ENCODE measurements at places on chromosomes 2 and 18.

DNA sequence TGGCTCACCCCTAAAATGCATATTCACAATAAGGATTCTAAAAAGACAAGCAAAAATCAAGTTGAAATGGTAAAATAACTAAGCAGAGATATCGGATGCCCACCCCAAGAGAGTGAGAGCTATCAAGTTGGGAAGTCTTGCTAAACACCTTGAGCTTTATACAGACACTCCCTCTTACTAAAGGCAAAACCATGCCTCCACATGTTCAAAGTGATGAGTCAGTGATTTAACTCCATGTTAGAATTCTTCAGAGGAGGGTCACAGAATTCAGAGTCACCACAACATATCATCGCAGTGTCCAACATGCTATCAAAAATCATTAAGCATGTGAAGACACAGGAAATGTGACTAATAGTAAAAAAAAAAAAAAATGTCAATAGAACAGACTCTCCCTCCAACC, 20.6 kb upstream of the ST8SIA3 start:
- no peak for DNase-seq

DNA sequence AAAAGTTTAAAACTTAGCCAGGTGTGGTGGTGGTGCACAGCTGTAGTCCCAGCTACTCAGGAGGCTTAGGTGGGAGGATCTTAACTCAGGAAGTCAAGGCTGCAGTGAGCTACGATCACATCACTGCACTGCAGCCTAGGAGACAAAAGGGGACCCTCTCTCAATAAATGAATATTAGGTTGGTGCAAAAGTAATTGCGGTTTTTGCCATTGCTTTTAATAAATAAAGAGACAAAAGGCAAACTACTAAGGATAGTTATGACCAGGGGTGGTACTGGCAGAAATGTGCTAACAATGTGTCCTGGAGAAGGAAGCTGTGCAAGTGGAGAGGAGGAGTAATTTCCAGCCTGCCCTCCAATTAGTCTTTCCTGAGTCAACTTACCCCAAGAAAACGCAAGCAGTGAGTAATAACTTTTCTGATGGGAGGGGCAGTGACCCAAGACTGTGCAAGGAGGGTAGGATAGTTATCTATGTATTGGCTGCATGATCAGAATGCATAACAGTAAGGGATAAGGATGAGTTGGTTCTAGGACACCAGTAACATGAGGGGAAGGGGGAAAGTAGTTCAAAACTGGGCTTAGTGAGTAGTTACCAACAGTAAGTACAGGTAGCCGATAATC, 1.5 kb downstream of the EXOC6B start:
- DNase-seq, result no peak

DNA sequence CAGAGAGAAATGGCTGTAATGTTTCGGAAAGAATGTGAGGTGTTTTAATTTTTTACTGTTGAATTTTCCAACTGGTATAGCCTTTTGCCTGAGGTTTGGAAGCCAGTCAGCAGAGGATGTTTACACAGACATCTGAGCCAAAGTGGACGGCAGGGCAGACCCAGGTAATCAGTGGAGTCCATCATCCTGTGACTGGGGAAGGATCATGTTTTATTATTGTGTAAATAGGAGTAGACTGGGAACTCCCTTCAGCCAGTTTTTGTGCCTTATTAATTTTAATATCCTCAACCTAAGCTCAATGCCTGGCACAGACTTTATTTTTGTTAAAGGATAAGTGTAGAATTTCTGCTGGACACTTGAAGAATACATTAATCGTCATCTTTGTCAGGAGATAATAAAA, 142.0 kb upstream of the GAREM1 start:
- no peak for DNase-seq

GRCh38 chr2:43288417-43289305, 62.3 kb upstream of the ZFP36L2 start:
- no peak for DNase-seq

- DNase-seq, result no peak
Observed at GRCh38 chr2:206392118-206392517, 51.2 kb upstream of the ADAM23 start.

GRCh38 chr2:39593439-39594393, 72.0 kb upstream of the TMEM178A start:
- DNase-seq, result no peak

DNA sequence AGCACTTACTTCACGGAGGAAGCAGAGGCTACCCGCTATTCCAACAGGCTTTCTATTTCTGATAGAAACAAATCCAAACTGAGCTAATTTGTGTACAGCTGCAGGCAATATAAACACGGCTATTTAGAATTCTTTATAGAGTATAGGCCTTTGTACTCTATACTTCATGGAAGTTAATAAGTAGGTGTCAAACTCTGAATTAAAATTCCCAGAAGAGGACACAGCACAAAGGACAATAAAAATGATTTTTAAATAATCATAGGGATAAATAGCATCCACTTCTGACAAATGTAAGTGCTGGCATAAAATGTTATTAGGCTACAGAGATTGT, 261.5 kb downstream of the AFF3 start:
- no peak for DNase-seq

DNA sequence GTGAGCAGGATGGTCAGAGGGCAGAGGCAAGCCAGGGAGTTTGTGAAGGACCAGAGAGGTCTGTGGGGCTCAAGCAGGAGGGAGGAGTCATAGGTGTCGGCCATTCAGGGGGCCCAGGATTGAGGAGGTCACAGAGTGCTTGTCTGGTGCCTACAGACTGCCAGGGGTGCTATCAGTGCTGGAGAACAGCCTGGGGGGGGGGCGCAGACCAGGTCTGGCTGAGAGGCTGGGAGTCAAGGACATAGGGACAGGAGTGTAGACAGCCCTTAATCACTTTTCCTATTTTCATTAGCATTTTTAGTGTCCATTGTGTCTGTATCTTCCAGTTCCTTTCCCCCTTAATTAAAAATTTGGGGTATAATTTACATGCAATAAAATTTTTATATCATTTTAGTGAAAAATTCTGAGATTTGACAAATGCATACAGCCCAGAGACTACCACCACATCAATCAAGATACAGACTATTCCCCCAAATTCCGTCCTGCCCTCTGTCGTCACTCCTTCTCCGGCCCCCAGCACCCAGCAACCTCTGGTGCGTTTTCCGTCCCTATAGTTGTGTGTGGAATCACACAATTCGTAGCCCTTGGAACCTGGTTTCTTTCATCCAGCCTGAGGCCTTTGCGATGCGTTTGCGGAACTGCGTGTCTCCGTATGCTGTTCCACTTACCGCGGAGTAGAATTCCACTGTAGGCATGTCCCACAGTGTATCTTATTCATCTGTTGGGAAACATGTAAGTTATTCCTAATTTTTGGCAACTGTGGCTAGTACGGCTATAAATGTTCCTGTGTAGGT, 6.2 kb downstream of the ZAP70 start:
- DNase-seq, result no peak

GRCh38 chr2:12432985-12433625, 283.6 kb upstream of the TRIB2 start:
- no peak for DNase-seq

- no peak for DNase-seq
Observed at GRCh38 chr2:25314514-25315315, 27.0 kb downstream of the DNMT3A start.

DNA sequence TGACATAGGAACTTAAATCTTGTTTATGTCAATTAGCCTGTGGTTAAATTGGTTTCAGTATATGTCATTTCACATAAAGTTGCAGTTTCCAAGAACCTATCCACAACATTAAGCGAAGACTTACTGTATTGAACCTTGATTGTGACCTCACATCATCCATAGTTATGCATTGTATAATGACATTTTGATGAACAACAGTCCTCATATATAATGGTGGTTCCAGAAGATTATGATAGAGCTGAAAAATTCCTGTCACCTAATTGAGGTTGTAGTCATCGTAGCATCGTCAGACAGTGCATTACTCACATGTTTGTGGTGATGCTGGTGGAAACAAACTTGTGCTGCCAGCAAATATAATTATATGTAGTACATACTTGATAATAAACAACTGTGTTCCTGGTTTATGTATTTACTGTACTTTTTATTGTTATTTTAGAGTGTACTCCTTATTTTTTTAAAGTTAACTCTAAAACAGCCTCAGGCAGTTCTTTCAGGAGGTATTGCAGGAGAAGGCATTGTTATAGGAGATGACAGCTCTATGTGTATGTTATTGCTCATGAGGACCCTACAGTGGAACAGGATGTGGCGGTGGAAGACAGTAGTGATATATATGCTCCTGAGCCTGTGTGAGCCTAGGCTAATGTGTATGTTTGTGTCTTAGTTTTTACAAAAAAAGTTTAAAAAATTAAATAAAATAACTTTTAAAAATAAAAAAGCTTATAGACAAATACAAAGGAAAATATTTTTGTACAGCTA, 56.6 kb downstream of the UBE2E3 start:
- DNase-seq, result no peak

GRCh38 chr18:8423051-8423557, 186.1 kb upstream of the RAB12 start:
- DNase-seq, result no peak

GRCh38 chr2:217731805-217732204, 271.0 kb downstream of the TNS1 start:
- DNase-seq, result no peak

- no peak for DNase-seq
Observed at GRCh38 chr2:240646176-240646899, 21.1 kb downstream of the GPR35 start.

DNA sequence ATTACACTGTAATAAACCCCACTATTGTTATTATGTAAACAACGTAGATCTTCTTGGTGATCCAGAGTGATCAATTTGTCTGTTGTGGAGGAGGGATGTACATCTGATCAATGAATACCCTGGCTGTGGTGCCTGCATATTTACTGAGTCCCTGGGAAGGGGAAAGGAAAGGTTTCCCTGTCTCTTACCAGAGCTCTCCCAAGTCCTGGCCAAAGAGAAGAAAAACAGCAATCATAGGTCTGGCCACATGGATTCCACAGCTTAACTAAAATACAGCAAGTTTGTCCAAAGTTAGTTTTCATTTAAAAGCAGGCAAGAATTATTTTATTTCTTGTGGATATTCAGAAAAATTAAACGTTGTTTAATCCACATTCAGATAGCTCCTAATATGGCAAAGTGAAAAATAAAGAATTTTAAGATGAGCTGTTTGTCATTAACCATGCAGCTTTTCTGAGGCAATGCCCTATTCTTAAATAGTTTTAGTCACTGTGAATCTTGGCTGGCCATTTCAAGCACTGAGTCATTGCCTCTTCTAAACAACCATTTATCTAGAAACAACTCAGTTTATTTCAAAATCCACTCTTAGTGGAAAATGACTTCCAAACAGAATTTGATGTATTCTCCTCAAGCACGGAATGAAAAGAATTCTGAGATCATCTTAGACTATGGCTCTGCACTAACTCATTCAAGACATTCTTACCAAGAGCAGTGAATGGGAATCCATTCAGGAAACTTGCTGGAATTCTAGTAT, 1004.4 kb upstream of the CDH2 start:
- DNase-seq, result no peak

DNA sequence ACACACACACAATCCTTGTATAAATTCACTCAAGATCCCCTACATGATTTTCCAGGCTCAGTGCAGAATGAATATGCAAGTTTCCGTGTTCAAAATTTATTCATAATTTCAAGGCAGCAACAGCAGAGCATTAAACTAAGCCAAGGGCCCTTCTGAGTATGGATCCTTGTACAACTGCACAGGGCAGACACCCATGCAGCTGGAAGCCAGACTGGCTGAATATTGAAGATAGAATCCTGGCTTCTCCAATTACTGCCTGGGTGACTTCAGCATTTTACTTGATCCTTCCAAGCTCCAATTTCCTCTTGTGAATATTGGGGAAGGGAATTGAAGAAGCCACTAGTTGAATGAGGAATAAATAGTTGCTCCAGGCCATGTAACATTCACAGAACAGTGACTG, 267.9 kb upstream of the REG3G start:
- no peak for DNase-seq

GRCh38 chr2:102106133-102106556, 36.4 kb upstream of the IL1R1 start:
- no peak for DNase-seq

GRCh38 chr2:226888378-226888965, 52.6 kb downstream of the RHBDD1 start:
- DNase-seq, result no peak

DNA sequence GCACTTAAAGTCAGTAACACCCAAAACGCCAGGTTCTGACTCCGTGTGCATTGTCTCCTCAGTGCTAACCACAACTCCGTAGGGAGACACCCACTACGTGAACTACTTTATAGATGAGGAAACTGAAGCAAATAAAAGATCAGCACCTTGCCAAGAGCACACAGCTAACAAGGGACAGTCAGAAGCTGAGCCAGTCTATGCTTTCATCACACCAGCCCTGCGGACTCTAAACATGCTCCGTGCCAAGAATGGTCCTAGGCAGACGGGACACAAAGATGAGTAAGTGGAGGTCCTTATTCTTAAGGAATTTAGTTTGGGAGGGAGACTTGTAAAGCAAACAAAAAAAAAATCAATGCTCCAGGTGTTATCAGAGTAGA, 9.6 kb downstream of the MBOAT2 start:
- no peak for DNase-seq

GRCh38 chr2:100786985-100787384, 33.0 kb upstream of the NPAS2 start:
- DNase-seq, result no peak

GRCh38 chr2:178819992-178820391, 12.8 kb upstream of the TTN start:
- no peak for DNase-seq

DNA sequence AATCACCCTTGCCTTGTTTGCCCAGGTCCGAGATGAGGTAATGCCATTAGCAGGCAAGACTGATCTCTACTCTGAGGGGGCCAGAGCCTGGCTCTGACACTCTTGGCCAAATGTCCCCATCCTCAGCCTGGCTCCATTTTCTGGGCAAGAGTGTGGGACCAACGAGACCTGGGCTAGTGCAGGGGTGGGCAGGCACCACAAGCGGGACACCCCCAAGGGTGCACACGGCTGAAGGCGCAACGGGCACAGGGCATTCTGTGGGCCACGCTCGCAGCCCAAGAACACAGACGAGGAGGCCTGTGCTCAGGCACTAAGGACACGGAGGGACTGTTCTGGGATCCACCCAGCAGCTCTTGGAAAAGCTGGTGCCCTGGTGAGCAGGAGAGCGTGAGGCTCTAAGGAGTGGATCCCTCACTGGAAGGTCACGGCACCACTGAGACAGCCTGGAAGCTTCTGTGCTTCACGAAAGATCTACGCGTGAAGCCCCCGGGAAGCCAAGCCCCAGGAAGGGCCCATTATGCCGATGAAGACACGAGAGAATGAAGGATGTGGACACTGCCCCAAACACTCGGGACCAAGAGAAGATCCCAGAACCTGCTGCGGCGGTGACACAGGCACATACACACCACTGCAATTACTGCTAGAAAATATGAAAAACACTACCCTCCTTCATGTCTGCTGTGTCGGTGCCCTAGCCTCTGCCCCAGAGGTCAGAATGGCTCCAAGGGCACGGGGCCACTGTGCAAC, 138.2 kb downstream of the HDAC4 start:
- no peak for DNase-seq

DNA sequence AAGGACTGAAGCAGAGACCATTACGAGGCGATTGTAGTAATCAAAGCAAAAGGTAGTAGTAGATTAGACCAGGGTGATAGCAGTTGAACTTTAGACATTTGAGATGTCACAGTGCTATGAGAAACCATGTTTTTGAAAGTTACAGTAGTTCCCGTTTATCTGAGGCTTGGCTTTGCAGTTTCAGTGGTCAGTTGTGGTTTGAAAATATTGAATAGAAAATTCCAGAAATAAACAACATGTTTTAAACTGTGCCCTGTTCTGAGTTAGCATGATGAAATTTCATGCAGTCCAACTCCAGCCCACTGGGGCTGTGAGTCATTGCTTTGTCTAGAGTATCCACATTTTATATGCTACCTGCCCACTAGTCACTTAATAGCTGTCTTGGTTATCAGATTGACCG, 47.5 kb downstream of the ZNF638 start:
- DNase-seq, result no peak

GRCh38 chr2:222842491-222843174, 18.2 kb upstream of the ACSL3 start:
- no peak for DNase-seq
